ENCODE measurements at places on chromosomes 1 and 21.

DNA sequence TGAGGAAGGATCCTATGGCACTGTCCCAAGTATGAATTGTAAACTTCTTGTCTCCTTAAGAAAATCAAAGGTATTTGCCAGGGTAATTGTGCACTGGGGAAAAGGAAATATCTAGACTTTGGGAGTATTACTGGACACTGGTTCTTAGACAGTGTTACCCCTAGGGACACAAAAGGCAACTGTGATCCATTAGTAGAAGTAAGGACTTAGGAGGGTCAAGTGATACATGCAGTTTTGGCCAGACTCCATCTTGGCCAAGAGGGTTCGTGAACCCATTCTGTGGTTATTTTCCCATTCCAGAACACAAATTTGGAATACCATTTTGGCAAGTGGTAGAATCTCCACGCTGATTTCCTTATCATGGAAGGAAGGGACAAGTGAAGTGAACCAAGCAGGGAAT, 98.1 kb downstream of the TM2D1 start:
- no peak for DNase-seq

DNA sequence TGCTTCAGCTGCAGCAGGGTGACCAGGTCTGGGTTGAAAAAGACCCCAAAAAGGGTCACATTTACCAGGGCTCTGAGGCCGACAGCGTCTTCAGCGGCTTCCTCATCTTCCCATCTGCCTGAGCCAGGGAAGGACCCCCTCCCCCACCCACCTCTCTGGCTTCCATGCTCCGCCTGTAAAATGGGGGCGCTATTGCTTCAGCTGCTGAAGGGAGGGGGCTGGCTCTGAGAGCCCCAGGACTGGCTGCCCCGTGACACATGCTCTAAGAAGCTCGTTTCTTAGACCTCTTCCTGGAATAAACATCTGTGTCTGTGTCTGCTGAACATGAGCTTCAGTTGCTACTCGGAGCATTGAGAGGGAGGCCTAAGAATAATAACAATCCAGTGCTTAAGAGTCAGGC, 2.9 kb downstream of the C1QA start:
- DNase-seq, result no peak

GRCh38 chr1:71037829-71038620, 9.6 kb downstream of the PTGER3 start:
- no peak for DNase-seq

GRCh38 chr1:94660994-94661393, 119.4 kb upstream of the F3 start:
- no peak for DNase-seq

GRCh38 chr1:58805716-58806571, 22.1 kb upstream of the JUN start:
- no peak for DNase-seq

DNA sequence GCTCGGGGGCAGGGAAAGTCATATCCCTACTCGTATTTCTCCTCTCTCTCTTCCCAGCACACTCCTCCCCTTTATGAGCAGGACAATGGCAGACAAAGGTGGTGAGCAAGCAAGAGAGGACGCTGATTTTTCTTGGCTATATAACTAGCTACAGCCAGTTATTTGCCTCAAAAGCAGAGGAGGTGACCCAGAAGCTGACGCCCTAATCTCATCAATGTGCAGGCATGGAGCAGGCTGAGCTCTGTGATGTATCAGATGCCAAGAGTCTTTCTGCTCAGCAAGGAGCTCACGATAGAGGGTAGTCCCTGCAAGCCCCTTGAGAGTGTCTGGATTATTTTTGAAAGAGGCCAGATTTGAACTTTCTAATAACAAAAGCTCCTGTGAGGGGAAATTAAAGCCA, 75.5 kb downstream of the ASTN1 start:
- no peak for DNase-seq

DNA sequence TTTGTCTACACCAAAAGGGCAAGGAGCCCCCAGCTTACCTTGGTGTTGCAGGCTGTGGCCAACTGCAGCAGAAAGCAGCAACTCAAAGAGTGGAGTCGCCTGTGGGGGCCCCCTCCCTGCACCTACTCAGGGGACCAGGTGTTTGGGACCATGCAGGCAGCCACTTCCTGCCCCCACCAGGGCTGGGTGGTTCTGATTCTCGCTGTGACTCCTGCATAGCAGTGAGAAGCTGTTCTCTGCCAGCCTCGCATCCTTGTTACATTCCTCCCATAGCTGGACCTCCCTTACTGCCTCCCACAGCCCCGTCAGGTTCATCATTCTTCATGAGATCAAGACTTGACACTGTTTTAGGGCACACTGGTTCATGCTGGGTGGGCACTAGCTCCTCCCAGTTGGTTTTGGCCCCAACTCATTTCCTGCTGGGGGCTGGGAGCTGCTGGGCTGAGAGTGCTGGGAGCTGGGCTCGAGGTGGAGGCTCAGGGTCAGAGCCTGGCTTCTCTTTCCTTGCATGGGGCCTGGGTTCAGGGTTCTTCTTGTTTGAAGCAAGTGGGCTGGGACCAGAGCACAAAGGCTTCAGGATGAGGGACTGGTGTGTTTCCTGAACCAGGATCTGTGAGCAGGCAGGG, 146.9 kb upstream of the C1orf174 start:
- no peak for DNase-seq

DNA sequence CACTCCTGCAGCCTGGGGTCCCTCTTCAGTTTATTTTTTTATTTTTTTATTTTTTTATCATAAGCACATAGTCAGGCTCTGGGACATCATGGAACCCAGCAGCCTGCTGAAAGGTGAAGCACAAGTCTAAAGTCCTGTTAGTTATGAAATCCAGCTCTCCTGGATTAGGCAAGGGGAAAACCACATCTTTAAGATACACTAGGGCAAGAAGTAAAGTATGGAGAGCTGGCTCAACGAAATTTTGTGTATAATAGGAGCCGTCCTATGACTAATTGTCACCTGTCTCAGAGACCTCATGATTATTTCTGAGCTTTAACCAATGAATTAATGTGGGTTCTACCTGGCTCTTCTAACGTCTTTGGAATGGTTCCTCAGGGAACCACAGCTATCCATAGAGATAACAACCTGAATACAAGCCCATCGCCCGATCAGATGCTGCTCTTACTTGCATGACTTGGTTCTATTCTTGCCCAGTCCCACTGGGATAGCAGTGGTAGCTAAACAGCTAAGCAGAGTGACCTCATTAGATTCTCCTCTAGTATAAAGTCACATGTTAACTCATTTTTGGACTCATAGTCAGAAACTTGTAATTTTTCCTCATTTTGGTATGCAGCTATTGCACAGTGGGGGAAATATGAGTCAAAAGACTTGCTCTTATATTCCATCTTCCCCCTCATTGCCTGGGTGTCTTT, 122.7 kb downstream of the LMO4 start:
- no peak for DNase-seq

Measured in NCI-H187 (cell line).